ENCODE measurements at places on chromosomes 5 and 9. TPM values are rescaled to one million over a fixed set of nuclear protein-coding genes. Genes with fewer than 3 reads are reported as not detected.

Gene TMEM8B
- 10.4 TPM for total RNA-seq

Gene TLR4
- total RNA-seq: 10.6 TPM

Gene PAXX
- 14.1 TPM for total RNA-seq

Gene SPATA31A3
- not detected for total RNA-seq

Gene ANKRD31
- 1.2 TPM for total RNA-seq

Gene GFRA3
- total RNA-seq: not detected

Gene HMCN2
- total RNA-seq: 0.46 TPM

Gene ADGRD2
- 0.46 TPM for total RNA-seq

Gene ARHGEF39
- 0.46 TPM for total RNA-seq

Gene OSTF1
- 21.0 TPM for total RNA-seq

Gene FOXD1
- total RNA-seq: 2.1 TPM

Gene PRRT1B
- total RNA-seq: not detected

Gene AK1
- total RNA-seq: 68.7 TPM

Gene HAVCR1
- total RNA-seq: 0.23 TPM

Gene IL13
- total RNA-seq: not detected

Gene DAB2
- total RNA-seq: 11.5 TPM

Gene PDCD1LG2
- 0.23 TPM for total RNA-seq

Gene MEF2C
- 104 TPM for total RNA-seq

Gene PCDHGC4
- total RNA-seq: 91.6 TPM

Gene AGGF1
- total RNA-seq: 38.5 TPM

Gene STX17
- 24.0 TPM for total RNA-seq

Data from diencephalon (tissue), 1 donor.